ENCODE measurements at places on chromosomes 11 and 22.

GRCh38 chr11:67337257-67337656 is 16.1 kb downstream of the POLD4 start:
- DNase-seq: no peak

- no peak for DNase-seq
Measured at GRCh38 chr11:56089697-56090096, 3.4 kb upstream of the OR8I2 start.

DNA sequence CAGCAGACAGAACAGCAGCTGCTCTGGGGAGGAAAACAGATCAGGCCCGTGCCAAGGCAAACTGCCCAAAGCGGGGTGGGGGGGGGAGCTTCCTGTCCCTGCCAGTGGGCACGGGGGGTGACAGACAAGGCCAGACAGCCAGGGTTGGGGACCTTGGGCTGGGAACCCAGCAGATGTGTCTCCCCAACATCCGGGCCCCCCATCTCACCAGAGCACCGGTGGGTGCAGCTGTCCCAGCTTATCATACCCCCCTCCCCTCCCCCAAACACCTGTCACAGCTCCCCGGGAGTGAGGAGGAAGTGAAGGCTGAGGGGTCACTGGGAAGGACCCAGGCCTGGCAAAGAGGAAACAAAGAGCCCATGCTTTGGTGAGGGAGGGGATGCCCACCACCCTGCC is 1.3 kb downstream of the PPP1R14B start:
- DNase-seq: peak; percentile 43

- DNase-seq: no peak
Measured at GRCh38 chr11:133154076-133154475, 378.2 kb downstream of the OPCML start.

- no peak for DNase-seq
Measured at GRCh38 chr11:6614446-6614845, 2.4 kb upstream of the TAF10 start.

DNA sequence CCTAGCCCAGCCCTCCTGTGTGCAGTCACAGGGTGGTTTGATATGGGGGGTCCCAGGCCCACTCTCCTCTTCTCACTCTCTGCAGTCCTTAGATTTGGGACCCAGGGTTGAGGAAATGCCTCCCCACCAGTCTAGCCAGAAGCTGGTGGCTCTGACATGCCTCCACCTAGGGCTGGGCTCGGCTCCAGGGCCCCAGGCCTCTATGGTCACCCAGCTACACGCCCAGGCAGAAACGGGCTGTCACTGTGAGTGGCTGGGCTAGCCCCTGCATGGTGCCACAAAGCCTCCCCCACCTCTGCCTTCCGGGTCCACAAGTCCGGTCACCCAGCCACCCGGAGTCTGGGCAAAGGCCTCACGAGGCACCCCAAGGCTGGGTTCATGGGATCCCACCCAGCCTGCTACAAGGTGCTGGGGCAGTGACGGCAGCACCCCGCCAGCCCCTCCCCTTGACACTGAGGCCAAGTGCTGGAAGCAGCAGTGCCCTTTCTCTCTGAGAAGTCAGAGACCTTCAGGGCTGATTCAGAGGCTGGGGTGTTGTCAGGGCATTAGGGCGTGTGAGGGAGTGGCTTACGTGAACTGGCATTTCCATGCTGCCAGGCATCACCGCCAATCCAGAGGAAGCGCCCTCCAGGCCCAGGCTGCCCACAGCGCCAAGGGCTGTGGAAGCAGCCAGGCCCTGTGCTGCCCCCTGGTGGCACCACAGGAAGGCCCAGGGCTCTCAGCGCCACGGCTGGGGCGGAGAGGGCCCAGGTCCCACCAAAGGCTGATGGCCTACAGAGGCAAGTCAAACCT is 638 bp upstream of the PITPNM1 start:
- peak; percentile 88 for DNase-seq

DNA sequence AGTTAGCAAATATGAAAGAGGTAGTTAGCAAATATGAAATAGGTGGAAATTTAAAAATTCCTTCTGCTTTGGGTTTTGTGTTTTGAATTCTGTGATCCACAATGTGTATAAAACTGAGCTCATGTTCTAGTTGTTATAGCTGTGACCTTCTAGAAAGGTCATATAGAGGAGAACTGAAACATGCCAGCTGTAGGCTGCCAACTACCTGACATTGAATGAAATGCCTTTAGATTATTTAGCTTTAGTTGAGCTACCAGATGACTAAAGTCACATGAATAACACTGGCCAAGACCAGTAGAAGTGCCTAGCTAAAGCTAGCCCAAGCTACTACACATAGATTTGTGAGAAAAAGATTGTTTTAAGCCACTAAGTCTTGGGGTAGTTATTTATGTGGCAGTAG is 5.8 kb upstream of the TCN1 start:
- no peak for DNase-seq

- no peak for DNase-seq
Measured at GRCh38 chr11:7321473-7322450, 70.1 kb downstream of the SYT9 start.

GRCh38 chr11:58905721-58906547 is 33.4 kb upstream of the GLYATL1 start:
- no peak for DNase-seq

DNA sequence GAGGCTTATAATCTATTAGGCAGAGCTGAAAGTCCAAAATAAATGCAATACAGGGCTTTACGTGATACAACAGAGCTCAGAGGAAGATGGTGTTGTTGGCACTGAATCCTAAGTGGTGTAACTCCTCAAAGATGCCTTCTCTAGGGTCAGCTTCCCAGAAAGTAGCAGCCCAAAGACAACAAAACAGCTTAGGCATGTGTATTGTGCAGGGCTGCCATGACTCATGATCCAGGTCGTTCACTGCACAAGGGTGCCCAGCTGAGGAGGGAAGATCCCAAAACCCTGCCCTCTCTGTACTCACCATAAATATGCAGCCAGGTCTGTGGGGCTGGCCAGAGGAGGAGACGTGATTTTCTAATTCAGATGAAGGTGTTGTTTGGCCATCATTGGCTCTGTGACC is 59.4 kb upstream of the NNMT start:
- DNase-seq: no peak

DNA sequence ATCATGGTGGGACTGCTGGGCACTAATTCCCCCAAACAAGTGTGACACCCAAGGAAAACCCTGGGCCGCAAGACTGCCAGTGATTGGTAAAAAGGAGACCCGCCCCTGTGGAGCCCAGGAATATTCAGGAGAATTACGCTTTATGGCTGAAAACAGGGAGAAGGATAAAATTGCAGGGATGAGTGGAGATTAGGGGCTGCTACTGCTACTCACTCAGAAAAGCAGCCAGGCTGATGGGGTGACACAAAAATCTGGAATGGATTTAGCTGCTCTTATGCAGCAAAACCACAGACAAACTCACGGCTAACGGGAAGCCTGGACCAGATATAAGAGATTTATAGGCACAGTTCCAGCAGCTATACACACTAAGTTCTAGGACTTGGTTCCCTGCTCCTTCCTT is 4.4 kb upstream of the FBXO3 start:
- DNase-seq: no peak

DNA sequence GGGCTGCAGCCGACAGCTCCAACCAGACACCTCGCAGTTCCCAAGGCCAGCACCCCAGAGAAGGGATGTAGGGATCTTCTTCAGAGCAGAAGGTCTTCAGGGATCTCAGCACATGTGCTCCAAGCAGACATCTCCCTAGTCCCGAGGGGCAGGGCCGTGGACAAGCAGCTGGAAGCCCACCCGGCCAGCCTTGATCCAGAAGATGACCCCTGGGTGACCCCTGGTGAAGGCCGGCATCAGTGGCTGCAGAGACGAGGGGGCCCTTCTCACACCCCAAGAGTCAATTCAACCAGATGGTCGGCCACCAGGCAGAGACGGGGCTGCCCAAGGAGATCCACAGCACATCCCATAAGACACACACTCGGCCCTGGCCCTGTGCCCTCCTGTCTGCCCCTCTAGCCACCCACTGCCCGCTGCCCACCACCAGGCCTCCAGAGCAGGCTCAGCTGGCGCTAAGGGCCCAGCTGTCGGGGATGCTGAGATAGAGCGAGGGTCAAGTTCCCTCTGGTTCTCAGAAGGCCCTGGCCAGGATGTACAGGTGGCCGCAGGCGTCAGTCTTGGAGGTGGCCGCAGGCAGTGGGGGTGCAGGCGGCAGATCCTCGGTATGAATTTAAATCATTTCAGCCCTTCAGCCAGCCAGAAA is 168.3 kb downstream of the BRD1 start:
- DNase-seq: no peak

DNA sequence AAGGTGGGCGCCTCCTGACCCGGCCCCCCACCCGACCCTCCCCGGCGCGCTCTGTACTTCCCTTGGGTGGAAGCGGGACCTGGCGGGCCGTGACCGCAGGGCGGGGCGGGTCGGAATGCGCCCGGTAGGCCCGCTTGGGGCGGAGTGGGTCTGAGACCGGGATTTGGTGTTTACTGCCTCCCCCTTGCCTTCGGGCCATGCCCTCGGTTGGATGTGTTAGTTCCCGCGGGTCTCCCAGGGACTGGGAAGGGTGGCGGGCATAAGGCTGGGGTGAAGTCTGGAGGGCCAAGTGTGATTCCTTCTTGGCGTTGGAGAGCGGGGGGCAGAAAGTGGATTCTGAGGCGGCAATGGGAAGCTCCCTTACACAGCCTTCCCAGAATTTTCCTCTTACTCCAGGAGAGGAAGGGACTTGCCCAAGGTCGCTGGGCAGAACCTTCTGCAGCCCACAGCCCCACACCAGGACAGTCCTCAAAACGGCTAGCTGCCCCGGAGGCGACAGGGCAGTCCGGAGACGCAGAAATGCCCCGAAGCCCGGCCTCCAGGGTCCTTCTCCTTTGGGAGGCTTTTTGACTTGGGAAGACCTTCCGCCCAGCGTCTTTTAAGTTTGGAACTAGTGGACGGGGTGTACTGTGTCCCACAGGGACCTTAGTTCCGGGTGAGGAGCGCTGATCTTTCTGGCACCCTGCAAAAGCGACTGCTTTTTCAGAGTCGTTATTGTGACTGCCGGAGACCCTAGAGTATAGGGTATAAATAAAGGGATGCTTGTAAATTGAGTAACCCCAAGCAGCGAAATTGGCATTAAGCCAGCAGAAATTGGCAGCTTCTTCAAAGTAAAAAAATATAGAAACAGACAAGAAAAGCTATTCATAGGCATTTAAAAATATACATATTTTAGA is 647 bp downstream of the SWAP70 start:
- no peak for DNase-seq

DNA sequence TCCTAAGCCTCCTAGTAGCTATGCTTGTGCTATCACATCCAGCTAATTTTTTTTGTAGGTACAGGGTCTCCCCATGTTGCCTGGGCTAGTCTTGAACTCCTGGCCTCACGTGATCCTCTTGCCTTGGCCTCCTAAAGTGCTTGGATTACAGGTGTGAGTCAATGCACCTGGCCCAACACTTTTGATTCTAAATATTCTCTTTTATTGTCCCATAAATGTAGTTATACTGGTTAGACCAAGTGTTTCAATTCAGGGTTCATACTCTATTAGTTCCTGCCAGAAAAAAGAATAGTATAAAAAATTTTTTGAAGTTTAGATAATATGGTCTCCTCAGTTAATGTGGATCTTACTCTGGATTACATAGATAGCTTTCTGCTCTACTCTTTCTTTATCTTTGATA is 6.7 kb upstream of the PTH start:
- DNase-seq: no peak

Data from CD4-positive, alpha-beta T cell treated with Interleukin-6 at 100 ng/mL for 8 hours (primary cell).